ENCODE measurements at places on chromosomes 11 and 22.

DNA sequence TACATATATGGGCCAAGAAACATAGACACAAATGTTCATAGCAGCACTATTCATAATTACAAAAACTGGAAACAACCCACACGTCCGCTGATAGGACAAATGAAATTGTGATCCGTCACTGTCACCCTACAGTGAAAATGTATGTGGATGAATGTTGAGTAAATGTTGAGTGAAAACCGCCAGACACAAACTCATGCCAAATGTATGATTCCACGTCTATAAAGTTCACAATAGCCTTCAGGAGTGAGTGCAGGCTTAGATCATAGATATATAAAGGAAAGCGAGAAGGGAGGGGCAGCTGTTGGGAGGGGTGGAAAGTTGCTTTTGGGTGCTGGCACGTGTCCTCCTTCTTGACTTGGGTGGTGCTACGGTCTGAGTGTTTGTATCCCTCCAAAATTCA lies 33.6 kb downstream of the DBX1 start:
- DNase-seq: no peak

GRCh38 chr11:94504689-94505293 lies 7.5 kb upstream of the C11orf97 start:
- no peak for DNase-seq

DNA sequence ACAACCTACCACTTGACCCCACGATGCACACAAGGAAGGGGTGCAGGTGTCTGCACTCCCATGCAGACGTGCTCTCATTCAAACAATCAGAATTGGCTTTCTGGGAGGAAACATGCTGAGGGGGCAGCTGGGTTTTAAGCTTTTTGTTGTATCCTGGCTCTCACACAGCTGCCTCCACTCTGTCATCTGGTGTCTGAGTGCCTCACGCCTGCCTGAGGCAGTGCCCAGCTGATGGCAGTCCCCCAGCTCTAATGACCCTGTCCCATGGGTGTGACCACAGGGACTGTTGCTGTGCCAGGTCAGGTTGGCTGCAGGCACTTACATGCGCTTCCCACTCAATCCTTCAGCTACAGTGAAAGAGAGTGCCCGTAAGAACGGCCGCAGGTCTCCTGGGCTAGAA lies 53.7 kb downstream of the ARFGAP3 start:
- DNase-seq: no peak

- no peak for DNase-seq
Measured at GRCh38 chr11:67392183-67392715, 463 bp downstream of the RAD9A start.

- DNase-seq: no peak
Measured at GRCh38 chr22:42347281-42347824, 76.9 kb upstream of the TCF20 start.

- no peak for DNase-seq
Measured at GRCh38 chr22:49080631-49081030, 747.0 kb downstream of the BRD1 start.

DNA sequence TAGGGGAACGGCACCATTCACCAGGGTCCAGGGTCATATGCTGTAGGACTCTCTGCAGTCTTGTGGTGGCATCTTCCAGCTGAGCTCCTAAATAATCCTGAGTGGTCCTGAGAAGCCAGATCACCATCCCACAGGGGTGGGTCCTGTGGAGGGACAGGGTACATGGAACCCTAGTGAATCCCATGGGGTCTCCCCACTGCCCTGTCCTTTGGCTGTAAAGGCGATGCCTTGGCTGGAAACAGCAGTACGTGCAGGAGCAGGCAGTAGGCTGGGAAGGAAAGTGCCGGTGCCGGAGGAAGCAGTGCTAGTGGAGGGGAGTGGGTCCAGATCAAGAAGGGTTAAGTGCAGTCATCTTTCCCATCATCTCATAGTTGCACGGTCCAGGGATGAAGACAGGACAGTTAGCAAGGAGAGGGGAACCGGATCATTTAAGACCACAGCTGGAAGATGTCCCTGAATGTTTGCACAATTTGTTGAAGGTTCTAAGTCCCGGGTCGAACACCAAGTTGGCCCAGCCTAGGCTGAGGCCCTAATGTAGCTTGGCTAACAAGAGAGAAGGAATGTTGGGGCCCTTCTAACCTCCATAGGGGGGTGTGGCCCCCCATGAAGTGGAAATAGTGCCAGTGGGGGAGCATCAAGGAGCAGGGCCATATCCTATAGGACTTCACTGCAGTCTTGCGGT lies 18.1 kb downstream of the TSPAN32 start:
- no peak for DNase-seq

DNA sequence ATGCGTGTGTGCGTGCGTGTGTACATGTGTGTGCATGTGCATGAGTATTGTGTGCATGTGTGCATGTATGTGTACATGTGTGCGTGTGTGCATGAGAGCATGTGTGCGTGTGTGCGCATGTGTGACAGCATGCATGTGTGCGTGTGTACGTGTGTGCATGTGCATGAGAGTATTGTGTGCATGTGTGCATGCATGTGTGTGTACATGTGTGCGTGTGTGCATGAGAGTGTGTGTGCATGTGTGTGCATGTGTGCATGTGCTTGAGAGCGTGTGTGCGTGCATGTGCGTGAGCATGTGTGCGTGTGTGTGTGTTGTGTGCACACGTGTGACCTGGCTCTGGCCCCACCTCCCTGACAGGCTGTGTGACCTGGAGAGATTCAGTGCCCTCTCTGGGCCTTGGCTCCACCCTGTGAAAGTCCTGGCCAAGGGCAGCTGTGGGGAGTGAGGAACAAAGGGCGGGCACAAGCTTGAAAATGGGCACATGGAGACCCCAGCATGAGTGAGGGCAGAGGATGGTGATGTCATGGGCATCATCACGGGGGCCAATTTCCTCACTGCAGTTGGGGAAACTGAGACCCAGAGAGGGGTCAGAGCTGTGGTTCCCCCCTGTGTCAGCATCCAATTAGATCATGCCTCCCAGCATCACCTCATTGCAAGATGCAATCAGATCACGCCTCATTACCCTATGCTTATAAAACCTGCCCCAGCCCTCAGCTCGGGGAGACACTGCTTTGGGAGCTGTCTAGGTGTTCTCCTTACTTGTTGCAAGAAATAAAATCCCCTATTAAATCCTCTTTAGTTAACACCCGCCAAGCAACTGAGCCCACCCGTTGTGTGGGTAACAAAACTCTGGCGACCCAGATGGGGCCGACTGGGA lies 658 bp downstream of the ACY3 start:
- no peak for DNase-seq

DNA sequence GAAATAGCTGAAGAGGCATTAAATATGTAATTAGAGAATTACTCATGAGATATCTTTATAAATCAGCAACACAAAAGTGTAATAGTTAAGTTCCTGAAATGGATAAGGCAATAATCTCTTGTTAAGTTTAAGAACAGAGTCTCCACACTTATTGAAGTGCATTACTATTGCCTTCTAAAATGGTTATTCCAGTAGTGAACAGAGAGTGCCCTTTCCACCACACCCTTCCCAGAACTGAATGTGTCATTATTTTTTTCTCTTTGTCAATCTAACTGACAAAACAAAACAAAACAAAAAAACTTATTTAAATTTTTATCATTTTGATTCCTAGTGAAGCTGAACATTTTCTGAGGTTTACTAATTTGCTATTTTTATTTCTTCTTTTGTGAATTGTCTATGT lies 9.2 kb upstream of the PRRG4 start:
- no peak for DNase-seq

DNA sequence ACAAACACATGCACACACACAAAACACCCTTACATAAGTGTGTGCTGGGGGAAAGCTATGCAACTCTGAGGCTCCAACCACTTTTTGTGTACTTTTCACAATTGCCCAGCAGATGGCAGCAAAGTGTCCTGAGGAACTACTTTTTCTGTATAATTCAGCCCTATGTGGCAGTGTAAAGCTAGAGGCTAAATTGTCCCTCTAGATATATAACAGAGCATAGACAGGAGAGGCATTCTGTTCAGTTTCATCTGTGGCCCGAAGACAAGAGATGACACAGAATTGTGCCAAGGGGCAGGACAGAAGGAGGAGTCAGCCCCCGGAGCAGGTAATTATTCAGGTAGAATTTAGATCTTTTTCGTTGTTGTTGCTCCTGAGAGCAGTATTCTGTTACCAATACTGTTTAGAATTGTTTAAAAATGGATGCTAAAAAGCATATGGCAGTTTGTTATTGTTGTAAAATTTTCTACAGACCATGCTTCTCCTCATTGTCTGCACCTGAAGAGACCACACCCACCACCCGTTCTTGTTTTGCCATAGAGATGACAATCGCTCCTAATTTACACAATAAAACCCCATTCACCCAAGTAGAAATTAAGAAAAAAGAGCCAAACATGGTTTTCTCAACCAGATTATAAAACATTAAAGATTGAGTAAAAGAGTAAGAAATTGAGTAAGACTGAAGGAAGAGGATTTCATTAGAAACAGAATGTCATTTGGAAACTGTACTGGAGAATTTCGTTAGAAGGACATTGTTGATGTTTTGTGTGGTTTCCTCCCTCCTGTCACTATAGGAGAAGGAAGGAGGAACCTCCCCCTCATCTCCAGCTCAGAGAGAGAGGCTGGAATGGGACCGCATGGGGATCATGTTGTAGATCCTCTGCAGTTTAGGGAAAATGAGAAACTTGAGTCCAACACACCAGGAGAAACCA lies 14.5 kb upstream of the MS4A7 start:
- no peak for DNase-seq
